ENCODE measurements at places on chromosomes 11 and 22.

GRCh38 chr11:20658135-20658534 lies 11.3 kb upstream of the NELL1 start:
- no peak for DNase-seq

- DNase-seq = no peak
Measured at GRCh38 chr11:129726179-129726578, 89.5 kb upstream of the TMEM45B start.

DNA sequence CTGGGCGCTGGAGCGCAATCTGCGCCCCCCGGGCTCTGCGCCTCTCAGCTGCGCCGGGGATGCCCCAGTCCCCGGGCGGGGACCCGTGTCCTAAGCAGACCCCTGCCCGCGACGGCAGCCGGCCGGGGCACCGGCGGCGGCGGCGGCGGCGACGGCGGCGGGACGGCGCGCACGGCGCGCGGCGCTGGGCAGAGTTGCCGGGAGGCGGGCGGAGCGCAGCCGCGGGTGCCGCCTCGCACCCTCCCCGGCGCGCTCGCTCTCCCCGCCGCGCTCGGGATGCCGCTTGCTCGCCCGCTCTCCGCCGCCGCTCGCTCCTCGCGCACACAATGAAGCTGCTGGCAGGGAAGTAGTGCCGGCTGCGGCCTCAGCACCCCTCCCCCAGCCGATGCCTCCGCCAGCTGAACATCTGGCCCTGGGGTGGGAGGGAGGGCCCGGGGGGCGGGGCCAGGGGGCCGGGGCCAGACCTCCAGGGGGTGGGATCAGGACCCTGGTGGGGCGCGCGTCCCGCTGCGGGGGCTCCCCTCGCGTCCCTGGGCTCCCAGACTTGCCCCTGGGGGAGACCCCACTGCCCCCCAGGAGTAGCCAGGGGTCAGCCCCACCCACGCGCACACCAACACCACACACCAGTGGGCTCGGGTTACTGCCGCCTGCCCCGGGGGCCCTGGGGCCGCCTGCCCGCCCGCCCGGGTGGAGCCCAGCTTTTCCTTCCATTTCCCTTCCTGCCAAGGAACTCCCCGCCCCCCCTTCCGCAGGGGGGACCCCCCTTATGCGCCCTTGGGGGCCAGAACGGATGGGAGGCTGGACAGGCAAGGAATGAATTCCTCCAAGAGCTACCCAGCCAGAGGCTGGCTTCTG lies at the start of gene RCOR2:
TSS of gene RCOR2 (minus strand) at position 328 of the 855 bp plus-strand sequence. CDS start 708 bp downstream, outside the sequence.
- DNase-seq = peak; percentile 41

GRCh38 chr11:56624661-56625110 lies 10.0 kb upstream of the OR5M1 start:
- no peak for DNase-seq

DNA sequence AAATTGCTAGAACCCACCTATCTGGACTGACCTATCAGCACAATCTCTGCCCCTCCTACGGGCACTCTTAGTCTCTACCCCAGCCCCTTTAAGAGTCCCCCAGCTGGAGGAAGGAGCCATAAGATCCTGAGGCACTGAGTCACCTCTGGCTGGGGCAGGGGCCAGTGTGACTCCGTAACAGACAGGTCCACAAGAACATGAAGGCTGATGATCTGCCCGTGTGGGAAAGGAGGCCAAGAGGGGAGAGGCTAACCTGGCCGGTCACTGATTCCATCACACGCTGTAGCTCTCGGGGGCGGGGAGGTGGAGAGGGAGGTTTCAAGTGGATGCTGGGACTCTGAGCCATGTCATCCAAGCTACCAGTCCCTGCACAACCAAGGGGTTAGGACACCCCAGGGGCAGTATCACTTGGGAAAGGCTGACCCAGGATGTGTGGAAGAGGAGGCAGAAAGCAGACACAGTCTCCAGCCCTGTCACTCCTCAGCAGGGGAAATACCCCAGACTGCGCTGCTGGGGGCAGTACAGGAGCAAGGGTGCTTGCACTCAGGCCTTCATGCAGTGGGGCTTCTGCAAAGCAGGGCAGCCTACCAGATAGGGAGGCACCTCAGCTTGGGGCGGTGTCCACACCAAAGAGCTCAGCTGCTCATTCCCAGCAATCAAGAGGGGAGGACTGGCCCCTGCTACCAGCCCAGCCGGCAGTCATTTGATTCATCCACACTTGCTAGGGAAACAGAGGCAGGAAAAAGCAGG lies 22.3 kb downstream of the ARHGAP1 start:
- DNase-seq = no peak

DNA sequence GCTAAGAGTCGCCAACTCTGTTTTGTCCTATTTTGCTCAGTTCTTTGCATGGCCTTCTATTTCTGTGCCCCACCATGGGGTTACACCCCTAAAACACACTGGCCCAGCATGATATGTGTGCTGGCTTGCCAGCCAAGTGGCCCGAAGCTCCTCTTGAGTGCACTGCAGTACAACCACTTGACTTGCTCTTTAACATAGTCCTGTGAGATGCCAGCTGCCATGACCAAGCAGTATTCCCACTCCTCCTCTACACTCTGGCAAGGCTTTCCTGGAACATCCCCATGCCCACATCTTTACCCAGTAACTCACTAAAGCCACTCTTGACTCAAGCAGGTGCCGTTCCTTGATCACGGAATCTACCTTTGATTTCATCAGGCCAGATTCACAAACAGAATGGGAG lies 102.9 kb upstream of the GAL start:
- DNase-seq = no peak

GRCh38 chr11:95453616-95454171 lies 222.7 kb upstream of the SESN3 start:
- DNase-seq = no peak

DNA sequence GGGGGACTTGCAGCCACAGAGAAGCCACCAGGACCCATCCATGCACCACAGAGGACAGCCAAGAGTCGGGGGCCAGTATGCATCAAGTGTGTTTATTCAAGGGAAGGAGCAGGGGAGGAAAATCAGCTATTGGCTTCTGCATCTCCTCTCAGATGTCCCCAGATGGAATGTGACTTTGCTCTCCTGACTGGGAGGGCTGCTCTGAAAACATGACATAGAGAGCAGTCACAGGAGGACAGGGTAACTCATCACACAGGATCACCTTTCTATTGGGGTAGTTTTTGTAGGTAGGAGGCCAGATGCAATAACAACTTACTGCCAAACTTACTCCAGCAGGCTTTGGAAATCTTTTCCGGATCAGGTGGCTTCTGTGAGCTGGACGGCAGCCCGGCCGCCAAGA lies 121.0 kb upstream of the OPCML start:
- no peak for DNase-seq

DNA sequence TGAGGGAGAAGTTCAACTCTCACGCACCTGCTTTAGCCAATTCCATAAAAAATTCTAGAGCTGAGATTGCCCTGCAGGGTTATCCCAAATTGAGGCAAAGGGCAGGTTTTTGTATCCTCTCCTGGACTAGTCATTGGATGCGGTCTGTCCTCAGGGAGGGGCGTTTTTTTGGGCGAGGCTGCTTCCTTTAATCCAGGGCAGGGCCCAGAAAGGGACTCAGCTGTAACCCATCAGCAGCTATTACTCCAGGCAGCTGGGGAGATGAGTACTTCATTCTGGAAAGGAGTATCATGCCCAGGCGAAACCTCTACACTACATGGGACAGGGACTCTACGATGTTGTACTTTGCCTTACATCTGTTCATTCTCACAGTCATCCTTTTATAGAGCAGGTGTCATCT lies 103.3 kb downstream of the SCN3B start:
- no peak for DNase-seq

GRCh38 chr11:46588915-46589314 lies 4.9 kb downstream of the AMBRA1 start:
- DNase-seq = no peak

DNA sequence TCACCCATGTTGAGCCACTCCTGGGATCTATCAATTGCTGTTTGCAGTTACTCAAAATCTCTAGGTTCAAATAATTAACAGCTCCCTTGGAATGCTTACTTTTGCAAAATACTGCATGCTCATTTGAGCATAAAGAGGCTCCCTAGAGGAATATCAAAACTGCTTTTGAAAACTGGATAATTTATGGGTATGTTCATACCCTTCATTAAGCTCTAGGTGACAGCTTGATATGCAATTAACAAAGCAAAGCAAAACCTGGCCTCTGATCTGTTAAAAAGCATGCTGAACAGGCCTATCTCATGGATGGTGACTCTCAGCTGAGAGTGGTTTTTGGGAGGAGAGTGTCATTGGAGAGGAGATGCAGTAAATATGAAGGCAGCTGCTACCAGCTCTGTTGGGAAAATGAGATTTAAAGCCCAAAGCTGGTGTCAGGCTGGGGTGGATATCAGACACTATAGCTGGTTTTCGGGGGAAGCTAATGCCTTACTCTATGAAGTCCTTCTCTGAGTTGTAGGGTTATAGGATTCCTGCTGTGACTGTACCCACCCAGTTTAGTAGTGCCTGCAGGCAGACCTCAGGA lies 110.9 kb downstream of the RASSF10 start:
- no peak for DNase-seq

GRCh38 chr11:66787934-66788758 lies 55.1 kb upstream of the RCE1 start:
- DNase-seq = no peak

- no peak for DNase-seq
Measured at GRCh38 chr11:82523141-82523540, 210.5 kb downstream of the FAM181B start.

- no peak for DNase-seq
Measured at GRCh38 chr22:50060441-50061140, 2.5 kb upstream of the TTLL8 start.

- no peak for DNase-seq
Measured at GRCh38 chr11:65058419-65059054, at the start of gene NAALADL1. Gene NAALADL1, minus strand, starts transcription at chr11:65058553. Its CDS starts 32 bp downstream, at chr11:65058521.

DNA sequence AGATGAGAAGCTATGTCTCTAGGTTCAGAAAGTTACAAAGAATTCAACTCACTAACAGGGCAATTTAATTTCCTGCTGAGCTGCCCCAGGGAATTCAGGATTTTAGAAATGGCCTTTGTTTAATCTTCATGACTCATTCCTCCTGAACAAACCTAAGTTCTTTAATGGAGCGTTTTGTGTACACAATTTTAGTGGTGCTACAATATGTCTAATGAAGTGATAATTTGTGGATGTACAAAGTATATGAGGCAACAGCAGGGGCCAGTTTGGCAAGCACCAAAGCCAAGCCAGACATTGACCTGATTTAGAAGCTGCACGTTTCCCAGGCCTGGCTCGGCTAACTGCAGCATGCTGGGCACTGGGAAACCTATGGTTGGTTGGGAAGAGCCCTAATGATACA lies 34.4 kb upstream of the HEPHL1 start:
- no peak for DNase-seq

- DNase-seq = no peak
Measured at GRCh38 chr11:1643146-1643690, 13.6 kb downstream of the KRTAP5-5 start.

GRCh38 chr22:49097966-49098365 lies 729.7 kb downstream of the BRD1 start:
- no peak for DNase-seq

GRCh38 chr11:106369224-106369623 lies 291.8 kb downstream of the AASDHPPT start:
- no peak for DNase-seq

GRCh38 chr22:35928285-35928798 lies 100.3 kb downstream of the RBFOX2 start:
- DNase-seq = no peak

- DNase-seq = no peak
Measured at GRCh38 chr11:39209981-39210380, 2249.5 kb downstream of the LRRC4C start.

DNA sequence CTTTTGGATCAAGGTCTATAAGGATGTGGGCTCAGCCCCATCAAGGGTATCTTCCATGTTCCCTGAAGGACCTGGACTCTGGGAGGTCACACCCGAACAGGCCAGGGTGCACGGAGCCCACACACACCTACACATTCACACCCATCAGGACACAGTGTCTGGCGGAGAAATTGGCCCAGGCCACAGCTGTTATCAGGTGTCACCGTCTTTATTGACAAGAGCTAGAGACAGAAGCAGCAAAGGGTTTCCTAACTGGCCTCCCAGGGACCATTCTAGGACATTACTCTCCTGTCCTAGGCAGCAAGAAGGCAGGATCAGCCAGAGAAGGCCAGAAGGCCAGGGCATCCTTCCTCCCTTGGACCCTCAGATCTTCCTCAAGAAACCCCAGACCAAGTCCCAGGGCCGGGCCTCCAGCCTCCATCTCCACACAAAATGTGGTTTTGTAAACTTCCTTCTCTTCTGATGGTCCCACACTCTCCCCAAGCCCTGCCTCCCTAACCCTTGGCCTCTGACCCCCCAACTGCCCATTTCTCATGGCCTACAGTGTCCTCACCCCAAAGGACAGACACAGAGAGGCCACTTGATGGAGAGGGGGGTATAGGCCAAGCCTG lies 8.1 kb downstream of the SSTR3 start:
- DNase-seq = no peak

- no peak for DNase-seq
Measured at GRCh38 chr11:134785059-134785458, 373.0 kb upstream of the B3GAT1 start.

DNA sequence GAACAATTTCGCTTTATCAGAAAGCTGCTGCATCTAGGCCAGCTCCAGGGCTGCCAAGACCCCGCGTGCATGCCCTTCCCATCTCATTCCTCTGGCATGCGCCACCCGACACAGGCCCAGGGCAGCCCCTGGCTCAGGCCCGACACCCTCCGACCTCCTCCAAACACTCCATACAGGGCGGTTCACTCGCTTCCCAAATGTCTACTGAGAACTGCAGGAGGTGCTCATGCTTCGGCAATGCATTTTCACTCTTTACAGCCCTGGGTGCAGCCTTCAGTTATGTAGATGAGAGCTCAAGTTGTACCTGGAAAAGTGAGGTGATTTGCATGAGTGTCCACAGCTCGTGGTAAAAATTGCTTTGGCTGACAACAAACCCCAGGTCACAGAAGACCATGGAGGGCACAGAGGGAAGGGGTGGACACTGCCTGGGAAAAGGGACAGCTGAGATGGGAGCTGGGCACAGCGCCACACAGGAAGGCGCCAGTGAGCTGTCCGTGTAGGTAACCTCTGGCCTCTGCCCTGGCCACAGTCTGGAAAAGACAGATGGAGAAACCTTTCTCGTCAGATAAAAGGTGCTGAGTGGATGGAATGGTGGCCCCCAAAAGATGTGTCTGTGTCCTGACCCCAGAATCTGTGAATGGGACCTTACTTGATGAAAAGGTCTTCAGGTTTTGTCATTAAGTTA lies 1351.9 kb downstream of the BRD1 start:
- DNase-seq = no peak

DNA sequence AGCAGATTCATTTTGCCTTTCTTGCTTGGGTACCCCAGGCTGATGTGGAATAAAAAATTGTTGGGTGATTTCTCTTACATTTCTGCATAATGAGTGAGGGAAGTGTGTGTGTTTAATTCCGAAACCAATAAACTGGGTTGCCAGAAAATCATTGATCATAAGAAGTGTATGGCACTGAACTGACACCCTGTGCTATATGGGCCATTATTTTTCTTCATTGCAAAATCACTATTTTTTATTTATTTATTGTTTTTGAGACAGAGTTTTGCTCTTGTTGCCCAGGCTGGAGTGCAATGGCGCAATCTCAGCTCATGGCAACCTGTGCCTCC lies 14.6 kb upstream of the HIKESHI start:
- DNase-seq = no peak

- DNase-seq = no peak
Measured at GRCh38 chr11:113382121-113382520, 5.5 kb upstream of the ANKK1 start.

Data from activated T-helper 1 cell treated with Interleukin-2 at 50 U/mL for 16 hours (primary cell).